ENCODE measurements at places on chromosomes 5 and 9.
A peak's percentile ranks its signal among the peaks of the same experiment; 100 is the strongest.

DNA sequence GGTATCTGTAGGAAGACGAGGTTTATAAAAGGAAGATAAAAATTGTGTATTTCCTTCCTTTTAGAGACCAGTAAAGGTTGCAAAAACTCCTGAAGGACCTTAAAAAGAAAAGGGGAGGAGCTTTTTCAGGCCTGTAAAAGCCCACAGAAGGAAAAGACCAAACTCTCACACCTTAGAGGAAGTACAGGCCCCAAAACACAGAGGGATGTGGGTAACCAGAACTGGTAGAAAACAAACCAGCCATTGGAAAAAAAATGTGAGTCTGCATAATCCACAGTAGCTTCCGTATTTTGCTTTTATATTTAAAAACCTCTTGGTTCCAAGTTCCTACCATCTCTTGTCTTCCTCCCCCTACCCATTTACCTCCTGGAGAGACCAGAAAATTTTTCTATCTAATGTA is 8.5 kb downstream of the GIN1 start:
- H3K4me1 ChIP-seq, result peaks cover 15% of the 10 kb centered on the region
- DNase-seq, result peak; percentile 14
- H3K4me3 ChIP-seq, result peak overlapping the region; percentile 37
- H3K27ac ChIP-seq, result peak overlapping the region; percentile 85
- H3K36me3 ChIP-seq, result peaks cover 4% of the 10 kb centered on the region

GRCh38 chr9:19148187-19148586 is 20.9 kb upstream of the PLIN2 start:
- H3K27me3 ChIP-seq, result no peaks in the 10 kb centered on the region
- no peak for DNase-seq
- no peak overlapping the region for H3K27ac ChIP-seq
- H3K4me1 ChIP-seq, result no peaks in the 10 kb centered on the region
- no peaks in the 10 kb centered on the region for H3K36me3 ChIP-seq

GRCh38 chr9:20722221-20722620 is 38.2 kb downstream of the FOCAD start:
- peaks cover 4% of the 10 kb centered on the region for H3K36me3 ChIP-seq
- peaks cover 15% of the 10 kb centered on the region for H3K4me1 ChIP-seq
- peak overlapping the region; percentile 86 for H3K27ac ChIP-seq
- DNase-seq, result no peak

DNA sequence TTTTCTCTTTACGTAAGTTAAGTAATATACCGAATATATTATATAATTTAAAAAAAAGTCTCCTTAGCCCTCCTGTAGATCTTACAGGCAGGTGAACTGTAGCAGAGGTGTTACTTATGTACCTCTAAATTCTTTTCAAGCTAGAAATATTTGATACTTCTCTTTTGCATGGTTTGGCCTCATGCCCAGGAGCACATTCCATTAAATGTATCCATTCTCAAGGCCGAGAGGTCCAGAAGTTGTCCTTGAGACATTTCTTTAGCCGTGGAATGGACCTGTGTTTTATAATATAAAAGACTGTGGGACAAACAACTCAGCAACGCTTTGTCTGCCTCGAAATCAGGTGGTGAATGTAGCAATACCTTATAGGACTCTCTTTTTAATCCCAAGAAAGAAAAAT is 184.5 kb downstream of the TRIO start:
- H3K27ac ChIP-seq, result no peak overlapping the region
- no peaks in the 10 kb centered on the region for H3K36me3 ChIP-seq
- peaks cover 4% of the 10 kb centered on the region for H3K4me1 ChIP-seq
- peaks cover 8% of the 10 kb centered on the region for H3K27me3 ChIP-seq

DNA sequence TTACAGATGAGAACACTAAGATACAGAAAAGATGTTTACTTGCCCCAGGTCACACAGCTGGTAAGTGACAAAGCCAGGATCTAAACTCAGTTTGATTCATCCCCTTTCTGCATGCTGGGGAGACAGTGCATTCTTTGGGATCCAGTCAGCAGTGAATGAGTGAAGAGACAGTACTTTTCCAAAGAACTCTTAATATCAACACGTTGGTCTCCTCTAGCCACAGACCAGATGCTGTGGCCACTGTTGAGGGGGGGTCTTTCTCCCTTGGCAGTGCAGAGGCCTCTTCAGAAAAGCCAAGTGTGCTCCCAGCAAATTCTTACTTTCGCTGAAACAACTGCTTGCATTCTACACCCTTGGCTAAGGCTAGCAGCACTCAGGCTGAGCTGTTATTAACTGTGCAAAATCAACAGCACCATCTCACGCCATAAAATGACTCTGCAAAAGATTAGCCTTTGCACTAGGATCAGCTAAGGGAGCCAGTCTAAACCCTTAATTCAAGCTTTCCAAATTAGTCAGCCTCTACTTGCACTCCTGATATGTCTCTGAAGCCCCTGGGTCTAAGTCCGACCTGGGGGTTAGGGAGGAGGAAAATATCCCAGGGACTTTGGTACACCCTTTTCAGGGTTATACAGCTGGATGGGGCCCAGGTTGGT is 4.8 kb upstream of the TMEM171 start:
- H3K27ac ChIP-seq, result no peak overlapping the region
- DNase-seq, result no peak
- H3K4me1 ChIP-seq, result peaks cover 24% of the 10 kb centered on the region
- H3K4me3 ChIP-seq, result no peak overlapping the region
- H3K36me3 ChIP-seq, result peaks cover 4% of the 10 kb centered on the region

- no peak for DNase-seq
- H3K27ac ChIP-seq, result peak overlapping the region; percentile 90
- peaks cover 42% of the 10 kb centered on the region for H3K4me1 ChIP-seq
These were observed 199.4 kb downstream of the AUH start for GRCh38 chr9:91162311-91162710.

DNA sequence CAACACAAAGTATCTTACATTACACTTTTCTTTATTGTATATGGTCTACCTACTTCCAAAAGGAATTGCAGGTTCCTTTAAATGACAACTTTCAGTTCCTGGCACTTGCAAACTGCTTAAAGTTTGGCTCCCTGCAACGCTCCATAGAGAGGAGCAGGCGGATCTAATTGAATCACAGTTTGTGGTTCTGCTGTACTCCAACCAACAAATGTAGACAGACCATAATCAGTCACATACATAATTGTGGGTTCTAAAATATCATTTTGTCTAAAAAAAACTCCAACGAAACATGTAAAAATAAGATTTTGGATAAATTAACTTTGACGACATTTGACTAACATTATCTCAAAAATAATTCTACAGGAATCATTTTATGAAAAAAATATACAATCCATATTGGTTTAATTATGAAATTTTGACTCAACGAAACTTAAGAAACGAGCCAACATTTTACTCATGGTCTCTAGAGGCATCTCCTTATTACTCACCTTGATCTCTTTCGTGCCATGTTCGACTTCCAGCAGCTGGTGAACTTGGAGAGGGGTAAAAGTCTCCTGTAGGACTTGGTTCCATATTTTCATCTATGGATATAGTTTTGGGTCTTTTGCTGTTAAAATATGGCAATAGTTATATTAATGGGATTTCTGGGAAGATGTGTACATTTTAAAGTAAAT is 167.6 kb downstream of the NFIB start:
- DNase-seq, result no peak
- no peak overlapping the region for H3K4me3 ChIP-seq
- H3K36me3 ChIP-seq, result no peaks in the 10 kb centered on the region
- no peaks in the 10 kb centered on the region for H3K4me1 ChIP-seq

DNA sequence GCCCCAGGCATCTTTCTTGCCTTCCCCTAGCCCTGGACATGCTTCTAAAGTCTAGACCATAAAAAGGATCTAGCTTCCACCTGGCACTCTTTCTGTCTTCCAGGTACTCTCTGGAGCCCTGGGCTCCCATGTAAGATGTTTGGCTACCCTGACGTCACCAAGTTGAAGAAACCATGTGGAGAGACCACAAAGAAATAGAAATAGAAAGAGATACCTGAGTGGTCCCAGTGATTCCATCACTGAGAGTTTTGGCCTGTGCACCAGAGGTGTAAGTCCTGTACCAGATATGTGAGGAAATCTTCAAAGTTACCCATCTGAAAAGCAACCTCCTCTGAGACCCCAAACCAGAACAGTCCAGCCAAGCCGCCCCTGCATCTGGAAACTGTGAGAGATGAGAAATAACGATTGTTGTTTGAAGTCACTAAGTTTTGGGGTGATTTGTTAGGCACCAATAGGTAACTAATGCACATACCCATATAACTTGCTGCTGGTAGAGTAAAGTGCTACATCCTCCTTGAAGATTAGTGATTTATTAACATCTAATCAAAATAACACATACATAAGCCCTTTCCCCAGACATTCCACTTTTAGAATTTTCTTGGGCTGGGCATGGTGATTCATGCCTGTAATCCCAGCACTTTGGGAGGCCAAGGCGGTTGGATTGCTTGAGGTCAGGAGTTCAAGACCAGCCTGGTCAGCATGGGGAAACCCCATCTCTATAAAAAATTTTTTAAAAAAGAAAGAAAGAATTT is 85.7 kb upstream of the LHFPL2 start:
- H3K27ac ChIP-seq, result no peak overlapping the region
- no peak for DNase-seq
- no peak overlapping the region for H3K4me3 ChIP-seq
- peaks cover 4% of the 10 kb centered on the region for H3K27me3 ChIP-seq

DNA sequence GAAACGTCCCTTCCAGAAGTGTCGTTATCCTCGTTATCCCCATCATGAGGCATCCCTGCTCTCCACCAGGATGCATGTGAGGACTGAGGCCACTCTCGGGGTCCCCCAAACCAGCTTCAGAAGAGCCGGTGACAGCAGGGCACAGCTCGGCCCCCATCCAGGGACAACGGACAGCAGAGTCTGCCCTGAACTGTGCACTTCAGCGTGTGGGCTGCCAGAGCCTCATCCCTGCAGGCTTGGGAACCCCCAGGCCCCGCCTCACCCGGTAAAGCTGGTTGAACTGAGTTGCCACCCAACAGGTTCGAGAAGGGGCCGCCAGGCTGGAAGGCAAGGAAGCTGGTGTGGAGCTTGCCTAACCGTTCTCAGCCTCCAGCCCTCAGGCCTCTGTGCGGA is 710 bp upstream of the CARD9 start:
- no peak overlapping the region for H3K4me3 ChIP-seq
- DNase-seq, result no peak
- no peaks in the 10 kb centered on the region for H3K36me3 ChIP-seq
- H3K27ac ChIP-seq, result no peak overlapping the region

- H3K27ac ChIP-seq, result peak overlapping the region; percentile 99
- peaks cover 78% of the 10 kb centered on the region for H3K4me1 ChIP-seq
- H3K4me3 ChIP-seq, result peak overlapping the region; percentile 100
- peaks cover 48% of the 10 kb centered on the region for H3K36me3 ChIP-seq
These were observed 515 bp downstream of the LCP2 start for GRCh38 chr5:170296935-170297588.

DNA sequence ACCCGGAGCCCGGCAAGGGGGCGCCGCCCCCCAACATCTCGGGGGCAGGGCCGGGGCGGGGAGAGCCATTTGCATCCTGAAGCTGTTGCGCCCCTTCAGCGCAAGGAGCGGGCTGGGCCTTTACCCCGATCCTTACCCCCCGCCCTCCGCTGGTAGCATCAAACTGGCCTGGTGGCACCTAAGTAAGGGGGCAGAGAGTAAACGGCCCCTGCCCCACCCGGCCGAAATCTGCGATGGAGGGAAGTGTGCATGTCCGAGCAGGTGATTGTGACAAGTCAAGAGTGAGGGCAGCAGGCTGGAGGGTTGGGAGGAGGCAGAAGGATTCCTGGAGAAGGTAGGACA is 101.2 kb downstream of the ESM1 start:
- no peak overlapping the region for H3K27ac ChIP-seq
- DNase-seq, result no peak
- peaks cover 14% of the 10 kb centered on the region for H3K4me1 ChIP-seq
- H3K4me3 ChIP-seq, result no peak overlapping the region
- peaks cover 80% of the 10 kb centered on the region for H3K27me3 ChIP-seq

- no peaks in the 10 kb centered on the region for H3K27me3 ChIP-seq
- H3K4me3 ChIP-seq, result no peak overlapping the region
- H3K36me3 ChIP-seq, result no peaks in the 10 kb centered on the region
- no peak overlapping the region for H3K27ac ChIP-seq
- no peaks in the 10 kb centered on the region for H3K4me1 ChIP-seq
These were observed 275.7 kb upstream of the KIF2A start for GRCh38 chr5:62030326-62030725.

DNA sequence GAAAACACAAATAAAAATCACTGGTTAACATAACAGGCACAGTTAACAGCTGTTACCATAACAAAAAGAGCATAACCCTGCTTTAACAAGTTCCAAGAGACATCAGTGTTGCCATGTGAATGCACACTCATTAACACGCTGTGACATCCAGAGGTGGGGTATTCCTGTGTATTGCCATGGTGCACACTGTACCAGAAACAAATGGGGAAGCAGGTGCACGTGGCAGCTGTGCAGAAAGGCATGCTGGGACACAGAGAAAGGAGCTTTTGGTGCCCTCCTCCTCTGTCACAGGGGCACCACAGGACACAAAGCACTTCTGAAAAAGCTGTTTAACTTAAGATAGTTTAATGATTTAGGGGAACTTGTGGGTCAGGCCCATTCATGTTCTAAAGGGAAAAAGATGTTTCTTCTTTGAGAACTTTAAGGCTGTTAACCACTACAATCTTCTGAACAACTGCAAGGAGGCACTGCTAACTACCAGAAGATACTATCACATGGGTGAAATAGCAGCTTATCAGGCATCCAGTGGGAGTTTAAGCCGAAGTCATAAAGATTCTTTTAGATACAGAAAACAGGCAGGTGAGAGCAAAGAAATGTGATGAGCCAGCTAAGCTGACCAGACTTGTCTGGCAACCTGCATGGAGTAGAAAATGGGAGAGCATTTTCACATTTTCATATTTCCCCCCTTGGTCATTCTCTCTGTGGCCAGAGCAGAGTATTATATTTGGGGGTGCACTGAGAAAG is 56.4 kb upstream of the GOLPH3 start:
- H3K27ac ChIP-seq, result peak overlapping the region; percentile 64
- H3K4me3 ChIP-seq, result no peak overlapping the region
- DNase-seq, result no peak
- no peaks in the 10 kb centered on the region for H3K27me3 ChIP-seq
- H3K4me1 ChIP-seq, result peaks cover 9% of the 10 kb centered on the region
- H3K36me3 ChIP-seq, result peaks cover 35% of the 10 kb centered on the region

DNA sequence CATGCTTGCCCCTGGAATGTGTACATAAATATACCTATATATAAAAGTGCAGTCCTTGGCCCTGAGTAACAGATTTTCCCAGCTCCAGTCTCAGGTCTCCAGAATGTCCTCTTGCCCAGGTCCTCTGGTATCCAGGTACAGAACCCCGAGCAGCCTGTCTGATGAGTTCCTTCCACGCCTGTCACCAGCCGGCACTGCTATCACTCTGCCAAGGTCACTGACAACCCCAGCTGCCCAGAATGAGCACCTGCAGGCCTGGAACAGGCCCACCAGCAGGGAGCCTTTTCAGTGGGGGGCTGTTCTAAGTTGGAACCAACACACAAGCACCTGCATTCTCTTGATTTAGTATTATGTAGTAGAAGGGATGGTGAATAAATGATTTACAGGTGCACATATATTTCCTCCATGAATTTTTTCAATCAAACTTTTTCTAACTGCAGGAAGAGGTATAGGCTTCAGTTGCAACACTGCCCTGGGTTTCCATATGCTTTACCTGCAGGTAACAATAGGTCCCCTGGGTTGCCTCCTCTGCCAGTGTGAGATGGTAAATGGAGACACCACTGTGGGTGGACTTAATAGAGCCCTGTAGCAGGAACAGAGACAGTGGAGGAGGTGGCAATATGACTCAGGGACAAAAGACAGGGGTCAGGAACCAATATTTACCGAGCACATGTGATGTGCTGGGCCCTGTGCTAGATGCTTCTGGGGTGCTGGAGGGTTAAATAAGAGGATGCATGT is 291.9 kb downstream of the SPOCK1 start:
- no peak overlapping the region for H3K27ac ChIP-seq
- DNase-seq, result no peak
- no peak overlapping the region for H3K4me3 ChIP-seq
- H3K4me1 ChIP-seq, result no peaks in the 10 kb centered on the region
- H3K27me3 ChIP-seq, result peaks cover 16% of the 10 kb centered on the region
- no peaks in the 10 kb centered on the region for H3K36me3 ChIP-seq

Data from effector memory CD8-positive, alpha-beta T cell (primary cell).